SJSA1 (cell line): ENCODE measurements at places on chromosomes 16 and 17.

GRCh38 chr17:48761114-48761513, 32.6 kb upstream of the HOXB13 start:
- no peak overlapping the region for H3K4me3 ChIP-seq
- H3K36me3 ChIP-seq, result no peaks in the 10 kb centered on the region
- no peaks in the 10 kb centered on the region for H3K4me1 ChIP-seq
- no peak overlapping the region for H3K27ac ChIP-seq

DNA sequence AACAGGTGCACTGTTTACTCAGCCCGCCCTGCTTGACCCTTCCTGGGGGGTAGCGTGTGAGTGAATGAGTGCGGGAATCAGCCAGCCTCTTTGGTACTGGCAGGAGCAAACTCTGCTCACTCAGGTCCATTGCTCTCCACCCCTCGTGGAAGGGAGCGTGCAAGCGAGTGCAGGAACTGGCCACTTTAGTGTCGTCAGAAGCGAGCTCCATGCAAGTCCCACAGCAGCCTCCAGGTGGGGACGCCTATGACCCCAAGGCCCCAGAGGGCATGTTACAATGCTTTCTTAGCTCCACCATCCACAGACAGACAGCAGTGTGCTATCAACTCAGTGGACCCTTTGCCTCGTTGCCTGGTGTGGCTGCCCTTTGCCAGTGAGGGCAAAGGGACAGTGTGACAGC, 1025.1 kb upstream of the CDH8 start:
- no peak for DNase-seq
- H3K27me3 ChIP-seq, result no peaks in the 10 kb centered on the region
- no peak overlapping the region for H3K4me3 ChIP-seq
- no peaks in the 10 kb centered on the region for H3K36me3 ChIP-seq

DNA sequence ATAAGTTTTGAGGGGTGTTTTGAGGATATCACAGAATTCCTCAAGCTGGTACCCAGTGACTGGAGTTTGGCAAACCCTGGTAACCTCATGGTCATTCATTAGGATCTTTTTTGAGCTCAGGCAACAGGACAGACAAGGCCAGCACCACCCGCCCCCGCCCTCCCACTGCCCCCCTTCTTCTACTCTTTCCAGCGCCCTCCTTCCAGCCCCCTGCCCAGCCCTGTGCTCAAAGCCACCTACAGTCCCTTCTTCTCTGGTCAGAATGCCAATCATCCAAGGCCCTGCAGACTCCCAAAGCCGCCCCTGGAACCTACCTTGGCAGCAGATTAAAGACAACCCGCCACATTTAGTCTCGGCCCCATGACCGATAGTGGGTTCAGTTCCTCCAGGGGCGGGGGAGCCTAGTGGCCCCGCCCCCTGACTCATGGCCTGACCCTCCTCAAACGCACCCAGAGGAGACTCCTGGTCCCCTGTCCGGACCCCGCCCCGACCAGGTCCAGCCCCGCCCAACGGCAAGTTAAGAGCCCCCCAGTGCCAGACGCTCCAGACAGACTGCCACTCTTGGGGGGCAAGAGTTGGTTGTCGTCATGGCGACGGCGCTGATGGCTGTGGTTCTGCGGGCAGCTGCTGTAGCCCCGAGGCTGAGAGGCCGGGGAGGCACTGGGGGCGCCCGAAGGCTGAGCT, at the start of gene NAGS:
Gene NAGS, plus strand, starts transcription at position 546 of the 684 bp plus-strand sequence. Its CDS starts 42 bp downstream, at position 588.
- peaks cover 43% of the 10 kb centered on the region for H3K4me1 ChIP-seq
- H3K27me3 ChIP-seq, result no peaks in the 10 kb centered on the region; the same call in 1 of the 2 replicates
- no peak within 1 kb of the TSS for H3K4me3 ChIP-seq
- H3K27ac ChIP-seq, result no peak within 1 kb of the TSS
- H3K36me3 ChIP-seq, result peaks cover 11% of the 10 kb centered on the region
- DNase-seq, result no peak

DNA sequence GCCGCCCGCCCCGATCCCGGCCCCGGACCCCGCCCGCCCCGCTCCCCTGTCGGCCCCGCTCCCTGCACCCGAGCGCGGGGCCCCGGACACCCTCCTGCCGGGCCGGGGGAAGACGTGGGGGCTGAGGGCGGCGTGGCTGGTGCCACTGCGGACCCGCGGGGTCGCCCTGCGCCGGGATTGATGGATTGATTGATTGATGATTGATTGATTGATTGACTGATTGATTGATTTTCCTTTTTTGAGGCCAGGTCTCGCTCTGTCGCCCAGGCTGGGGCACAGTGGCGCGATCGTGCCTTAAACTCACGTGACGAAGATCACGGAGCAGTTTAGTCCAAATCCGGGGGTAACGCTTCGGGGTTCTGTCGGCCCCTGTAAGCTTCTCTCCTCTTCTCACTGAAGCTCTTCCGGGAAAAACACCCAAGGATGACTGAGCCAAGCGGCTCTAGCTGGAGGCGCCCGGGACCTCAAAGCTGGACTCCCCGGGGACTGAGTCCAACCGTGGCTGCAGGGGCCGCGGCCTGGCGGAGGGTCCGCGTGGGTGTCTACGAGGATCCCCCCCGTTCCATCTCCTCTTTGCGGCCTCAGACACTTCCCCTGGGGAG, 40.2 kb upstream of the BHLHA9 start:
- peaks cover 6% of the 10 kb centered on the region for H3K4me1 ChIP-seq
- DNase-seq, result no peak
- no peaks in the 10 kb centered on the region for H3K36me3 ChIP-seq

DNA sequence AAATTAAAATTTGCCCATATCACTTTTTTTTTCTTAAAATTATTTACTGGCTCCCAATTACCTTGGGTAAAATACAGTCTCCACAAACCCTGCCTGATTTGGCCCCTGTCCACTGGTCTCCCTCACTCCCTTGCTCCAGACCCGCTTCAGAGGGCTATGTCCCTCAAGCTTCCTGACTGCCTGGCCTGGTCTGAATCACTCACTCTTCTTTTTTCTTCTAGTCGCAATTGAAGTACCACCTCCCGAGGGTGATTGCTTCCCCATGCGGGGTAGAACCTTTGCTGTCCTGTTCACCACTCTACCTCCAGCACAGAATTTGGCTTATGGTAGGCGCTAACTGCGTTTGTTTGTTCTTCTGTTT, 598 bp upstream of the PGAP3 start:
- peak overlapping the region; percentile 46 for H3K4me3 ChIP-seq
- peaks cover 9% of the 10 kb centered on the region; the same call in 1 of the 2 replicates for H3K4me1 ChIP-seq
- no peaks in the 10 kb centered on the region for H3K27me3 ChIP-seq
- no peaks in the 10 kb centered on the region for H3K36me3 ChIP-seq

DNA sequence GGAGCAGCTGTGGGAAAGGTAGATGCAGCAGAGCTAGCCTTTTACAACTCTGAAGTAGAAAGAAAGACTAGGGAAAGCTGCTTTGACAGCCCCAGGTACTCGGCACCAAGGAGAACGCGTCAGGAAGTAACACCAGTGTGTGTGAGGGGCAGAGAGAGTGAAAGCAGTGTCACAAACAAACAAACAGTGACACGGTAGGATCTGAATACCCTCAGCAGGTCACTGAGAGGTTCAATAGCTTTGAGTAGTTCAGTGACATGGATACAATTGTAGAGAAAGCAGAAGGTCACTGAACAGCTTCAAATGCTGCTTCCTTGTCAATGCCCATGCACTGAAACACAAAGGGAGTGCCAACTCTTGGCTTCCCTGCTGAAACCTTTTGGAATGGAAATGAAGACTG, 150.3 kb upstream of the C17orf78 start:
- DNase-seq, result no peak
- peaks cover 4% of the 10 kb centered on the region for H3K36me3 ChIP-seq
- no peak overlapping the region for H3K27ac ChIP-seq
- H3K27me3 ChIP-seq, result no peaks in the 10 kb centered on the region
- no peaks in the 10 kb centered on the region for H3K4me1 ChIP-seq
- no peak overlapping the region for H3K4me3 ChIP-seq

DNA sequence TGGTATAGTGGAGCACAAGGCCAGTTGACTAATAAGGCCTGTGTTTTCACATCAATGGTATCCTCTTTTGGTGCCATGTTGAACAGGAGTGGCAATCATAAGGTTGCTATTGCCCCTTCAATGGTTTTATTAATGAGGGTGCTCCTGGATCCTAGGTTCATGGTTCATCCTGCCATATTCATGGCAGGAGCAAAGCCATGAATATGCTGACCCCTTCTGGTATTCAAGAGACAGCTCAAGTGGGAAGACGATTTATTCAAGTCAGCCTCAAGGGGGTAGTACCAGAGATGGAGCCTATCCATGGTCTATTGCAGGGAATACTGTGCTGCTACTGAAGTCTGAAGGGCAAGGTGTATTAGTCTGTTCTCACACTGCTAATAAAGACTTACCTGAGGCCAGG, 2.6 kb downstream of the ABCA9 start:
- H3K27me3 ChIP-seq, result no peaks in the 10 kb centered on the region
- no peak overlapping the region for H3K27ac ChIP-seq
- no peaks in the 10 kb centered on the region for H3K36me3 ChIP-seq

DNA sequence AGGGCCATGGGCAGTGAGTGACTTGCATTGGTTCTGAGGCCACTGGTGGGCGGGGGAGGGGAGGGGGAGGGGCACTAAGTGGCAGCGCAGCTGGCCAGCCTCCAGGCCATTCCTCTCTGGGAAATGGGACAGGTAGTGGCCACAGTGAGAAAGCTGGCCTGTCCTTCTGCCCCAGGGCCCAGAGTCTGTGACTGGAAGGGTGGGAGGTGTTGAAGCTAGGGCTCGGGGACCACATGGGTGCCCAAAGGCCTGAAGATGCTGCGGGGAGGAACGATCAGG, 375 bp upstream of the ALOX12B start:
- no peaks in the 10 kb centered on the region for H3K36me3 ChIP-seq
- H3K27ac ChIP-seq, result no peak overlapping the region
- no peak for DNase-seq
- H3K27me3 ChIP-seq, result peaks cover 41% of the 10 kb centered on the region
- H3K4me1 ChIP-seq, result no peaks in the 10 kb centered on the region
- H3K4me3 ChIP-seq, result no peak overlapping the region

DNA sequence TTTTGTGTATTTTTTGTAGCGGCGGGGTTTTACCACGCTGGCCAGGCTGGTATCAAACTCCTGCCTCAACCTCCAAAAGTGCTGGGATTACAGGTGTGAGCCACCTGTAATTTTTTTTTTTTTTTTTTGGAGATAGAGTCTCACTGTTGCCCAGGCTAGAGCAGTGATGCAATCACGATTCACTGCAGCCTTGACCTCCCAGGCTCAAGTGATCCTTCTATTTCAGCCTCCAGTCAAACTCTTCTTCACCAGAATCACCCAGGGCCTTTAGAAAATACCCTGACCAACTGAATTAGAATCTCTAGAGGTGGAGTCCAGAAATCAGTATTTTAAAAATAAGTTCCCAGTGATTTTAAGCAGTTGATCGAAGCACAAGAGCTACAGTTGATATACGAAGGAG, 12.5 kb downstream of the HSPB9 start:
- H3K4me3 ChIP-seq, result no peak overlapping the region
- no peak for DNase-seq
- no peak overlapping the region for H3K27ac ChIP-seq
- H3K4me1 ChIP-seq, result peaks cover 24% of the 10 kb centered on the region
- H3K36me3 ChIP-seq, result peaks cover 51% of the 10 kb centered on the region
